ENCODE measurements at places on chromosomes 2 and 18.

DNA sequence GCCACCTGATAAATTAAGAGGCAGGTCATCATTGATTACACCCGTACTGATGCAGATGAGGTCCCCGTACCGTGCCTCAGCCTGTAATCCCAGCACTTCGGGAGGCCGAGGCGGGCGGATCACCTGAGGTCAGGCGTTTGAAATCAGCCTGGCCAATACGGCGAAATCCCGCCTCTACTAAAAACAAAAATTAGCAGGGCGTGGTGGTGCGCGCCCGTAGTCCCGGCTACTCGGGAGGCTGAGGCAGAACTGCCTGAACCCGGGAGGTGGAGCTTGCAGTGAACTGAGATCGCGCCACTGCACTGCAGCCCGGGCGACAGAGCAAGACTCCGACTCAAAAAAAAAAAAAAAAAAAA is 683 bp upstream of the ENOSF1 start:
- no peak for DNase-seq

GRCh38 chr18:5746844-5747243 is 148.5 kb downstream of the TMEM200C start:
- no peak for DNase-seq

- DNase-seq = no peak
Observed at GRCh38 chr2:135457279-135457678, 73.7 kb downstream of the ZRANB3 start.

GRCh38 chr2:45723857-45724256 is 72.4 kb downstream of the PRKCE start:
- DNase-seq = no peak

DNA sequence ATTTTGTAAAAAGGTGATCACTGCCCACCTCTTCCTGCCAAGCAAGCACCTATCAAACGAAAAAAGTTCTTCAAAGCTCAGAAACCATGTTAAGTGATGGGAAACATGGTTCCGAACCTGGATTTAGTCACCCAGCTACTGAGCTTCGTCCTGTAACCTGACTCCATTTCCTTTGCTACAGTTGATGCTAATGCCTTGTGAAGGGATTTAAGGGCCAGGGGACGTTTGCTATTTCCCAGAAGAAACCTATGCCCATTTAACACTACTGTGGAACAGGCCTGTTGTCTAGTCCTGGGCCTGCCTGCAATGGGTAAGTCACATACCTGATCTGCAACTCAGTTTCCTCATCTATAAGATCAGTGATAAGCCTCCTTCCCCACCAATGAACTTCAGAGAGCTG is 14.8 kb downstream of the SERPINE2 start:
- DNase-seq = no peak

Measured in OCI-M1 (cell line).